ENCODE measurements at places on chromosomes 6 and 20.

DNA sequence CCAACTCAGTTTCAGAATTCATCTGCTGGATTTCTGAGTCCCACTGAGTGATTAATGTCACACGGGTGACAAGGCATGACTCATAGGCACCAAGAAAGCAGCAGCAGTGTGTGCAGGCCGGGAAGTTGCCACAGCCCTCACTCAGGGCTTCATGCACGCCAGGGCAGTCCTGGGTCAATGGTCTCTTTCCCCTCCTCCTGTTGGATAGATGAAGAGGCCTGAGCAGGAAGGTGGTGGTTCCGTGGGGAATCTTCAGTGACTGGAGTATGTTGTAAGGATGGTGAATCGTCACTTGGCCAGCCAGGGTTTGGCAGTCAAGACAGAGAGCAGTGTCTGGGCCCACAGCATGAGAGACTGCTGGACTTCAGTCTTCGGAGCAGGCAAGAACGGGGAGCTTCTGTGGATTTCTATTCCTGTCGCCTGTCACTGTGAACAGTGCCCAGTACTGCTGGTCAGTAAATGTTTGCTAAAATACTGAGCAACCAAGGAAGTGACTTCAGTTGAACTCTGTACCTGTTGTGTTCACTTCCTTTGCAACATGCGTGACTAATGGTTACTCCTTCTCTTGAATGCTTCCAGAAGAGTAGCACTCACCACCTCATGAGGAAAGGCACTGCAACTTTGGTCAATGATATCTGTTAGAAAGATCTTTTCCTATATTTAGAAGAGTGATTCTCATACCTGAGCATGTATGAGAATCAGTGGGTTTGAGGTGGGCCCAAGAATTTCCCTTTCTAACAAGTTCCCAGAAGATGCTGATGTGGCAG, 62.0 kb upstream of the CD93 start:
- DNase-seq, result no peak

DNA sequence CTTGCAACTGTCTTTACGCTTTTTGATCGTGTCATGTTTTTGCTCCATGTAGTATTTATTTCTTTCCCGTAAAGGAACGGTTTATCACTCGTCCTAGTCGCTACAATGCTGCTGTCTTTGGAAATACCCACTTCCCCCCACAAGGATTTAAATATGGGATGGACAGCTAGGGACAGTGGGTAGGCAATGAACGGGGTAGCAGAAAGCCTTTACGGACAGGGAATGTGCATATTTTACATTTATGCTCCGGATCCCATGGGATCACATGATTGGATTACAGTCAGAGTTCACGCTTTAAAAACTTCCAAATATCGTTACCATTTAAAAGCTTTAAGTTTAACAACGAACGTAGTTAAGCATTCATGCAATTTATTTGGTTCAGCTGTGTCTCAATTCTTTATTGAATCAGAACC, 1.2 kb downstream of the HIVEP1 start:
- DNase-seq, result no peak

- no peak for DNase-seq
Observed at GRCh38 chr6:33414592-33415271, 3.2 kb downstream of the CUTA start.

GRCh38 chr6:85449818-85450759, at the start of gene NT5E:
Gene NT5E (plus strand): TSS chr6:85450083. CDS start chr6:85450140, 57 bp downstream.
- DNase-seq, result no peak

GRCh38 chr6:27547157-27548075, 74.5 kb upstream of the ZNF184 start:
- no peak for DNase-seq

- peak; percentile 10 for DNase-seq
Observed at GRCh38 chr6:32529697-32530430, at the start of gene HLA-DRB5. Gene HLA-DRB5 (minus strand): TSS chr6:32530287. CDS start chr6:32530224, 63 bp downstream.

GRCh38 chr6:1029141-1029540, 282.8 kb upstream of the FOXQ1 start:
- no peak for DNase-seq

DNA sequence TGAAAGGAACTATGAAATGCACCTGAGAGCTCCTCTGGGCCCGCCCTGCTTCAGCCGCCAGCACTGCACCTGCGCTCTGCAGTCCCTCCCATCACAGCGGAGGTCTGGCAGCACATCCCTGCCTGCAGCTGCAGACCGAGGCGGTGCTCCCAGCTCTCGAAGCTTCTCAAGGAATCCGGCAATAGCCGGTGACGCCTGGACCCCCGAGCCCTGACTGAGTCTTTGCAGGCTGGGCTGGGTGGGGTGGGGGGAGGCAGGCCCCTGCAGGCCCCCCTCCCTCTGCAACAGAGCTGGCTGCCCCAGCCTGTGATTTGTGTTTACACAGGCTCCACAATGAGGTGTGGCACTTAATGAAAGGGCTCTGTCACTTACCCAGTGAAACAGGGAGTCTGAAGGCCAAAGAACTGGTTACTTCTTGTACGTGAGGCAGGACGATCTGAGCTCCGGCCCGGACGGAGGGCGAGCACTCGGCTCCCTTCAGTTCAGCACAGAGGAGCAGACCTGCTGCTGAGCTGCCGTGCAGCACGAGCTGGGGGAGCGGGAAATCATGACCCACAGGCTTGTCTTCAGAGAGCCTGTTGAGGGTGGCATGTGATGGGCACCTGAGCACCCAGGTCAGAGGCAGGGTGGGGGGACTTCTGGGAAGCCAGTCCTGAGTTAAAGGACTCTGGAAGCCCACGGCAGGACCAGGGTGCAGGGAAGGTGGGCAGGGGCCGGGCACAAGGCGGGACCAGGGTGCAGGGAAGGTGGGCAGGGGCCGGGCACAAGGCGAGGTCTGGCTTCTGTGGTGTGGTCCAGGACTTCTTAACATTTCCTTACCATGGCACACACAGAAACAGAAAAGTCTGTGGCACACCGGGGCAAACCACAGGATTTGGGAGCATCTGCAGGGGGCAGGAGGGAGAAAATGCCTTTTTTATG, 192.3 kb upstream of the THBS2 start:
- no peak for DNase-seq

DNA sequence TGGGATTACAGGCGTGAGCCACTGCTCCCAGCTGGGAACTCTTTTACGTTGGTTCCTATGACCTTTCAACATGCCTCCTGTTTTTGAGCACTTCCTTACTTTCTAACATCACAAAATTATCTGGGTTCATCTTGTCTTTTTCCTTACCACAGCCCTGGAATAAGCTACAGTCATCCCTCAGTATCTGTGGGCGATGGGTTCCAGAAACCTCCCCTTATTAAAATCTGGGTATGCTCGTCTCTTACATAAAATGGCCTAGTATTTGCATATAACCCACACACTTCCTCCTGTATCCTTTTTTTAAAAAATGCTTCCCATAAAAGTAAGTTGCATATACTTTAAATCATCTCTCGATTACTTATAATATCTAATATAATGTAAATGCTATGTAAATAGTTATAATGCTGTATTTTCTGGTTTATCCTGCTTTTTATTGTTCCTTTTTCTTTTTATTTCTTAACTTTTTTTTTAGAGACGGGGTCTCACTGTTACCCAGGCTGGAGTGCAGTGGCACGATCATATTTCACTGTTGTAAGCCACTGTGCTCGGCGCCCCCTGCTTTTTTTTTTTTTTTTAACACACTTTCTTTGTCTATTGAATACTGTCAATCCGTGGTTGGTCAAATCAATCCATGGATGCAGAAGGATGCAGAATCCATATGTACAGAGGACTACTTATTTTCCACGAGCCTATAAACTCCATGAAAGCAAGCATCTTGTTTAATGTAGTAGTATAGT, 9.2 kb downstream of the RPF2 start:
- no peak for DNase-seq

- peak; percentile 26 for DNase-seq
Observed at GRCh38 chr20:60055740-60056139, 97.5 kb downstream of the CDH26 start.

- DNase-seq, result no peak
Observed at GRCh38 chr6:127272576-127272975, 5.9 kb downstream of the RNF146 start.

GRCh38 chr6:137216106-137216505, 3.1 kb downstream of the IFNGR1 start:
- DNase-seq, result no peak

GRCh38 chr6:154218301-154218700, 138.3 kb downstream of the IPCEF1 start:
- DNase-seq, result no peak

- DNase-seq, result peak; percentile 26
Observed at GRCh38 chr6:44304282-44305199, 8.6 kb downstream of the AARS2 start.

- DNase-seq, result no peak
Observed at GRCh38 chr6:133198725-133199124, 42.4 kb upstream of the EYA4 start.

DNA sequence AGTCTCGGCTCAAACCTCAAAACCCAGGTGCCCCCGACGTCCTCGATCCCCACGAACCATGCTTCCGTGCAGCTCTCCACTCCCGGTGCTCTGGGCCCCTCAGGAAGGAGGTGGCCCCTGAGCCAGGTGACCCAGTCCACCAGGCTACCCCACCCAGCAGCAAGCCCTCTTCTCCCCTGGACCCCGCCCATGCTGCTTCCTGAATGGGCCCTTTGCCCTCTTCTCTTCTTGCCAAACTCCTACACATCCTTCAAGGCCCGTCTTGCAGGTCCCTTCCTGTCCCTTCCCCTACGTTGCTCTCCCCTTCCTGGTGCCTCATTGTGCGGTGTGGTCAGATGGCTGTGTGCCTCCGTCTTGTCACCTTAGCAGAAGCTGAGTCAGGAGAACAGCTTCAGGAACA, 3.4 kb upstream of the GATA5 start:
- no peak for DNase-seq

DNA sequence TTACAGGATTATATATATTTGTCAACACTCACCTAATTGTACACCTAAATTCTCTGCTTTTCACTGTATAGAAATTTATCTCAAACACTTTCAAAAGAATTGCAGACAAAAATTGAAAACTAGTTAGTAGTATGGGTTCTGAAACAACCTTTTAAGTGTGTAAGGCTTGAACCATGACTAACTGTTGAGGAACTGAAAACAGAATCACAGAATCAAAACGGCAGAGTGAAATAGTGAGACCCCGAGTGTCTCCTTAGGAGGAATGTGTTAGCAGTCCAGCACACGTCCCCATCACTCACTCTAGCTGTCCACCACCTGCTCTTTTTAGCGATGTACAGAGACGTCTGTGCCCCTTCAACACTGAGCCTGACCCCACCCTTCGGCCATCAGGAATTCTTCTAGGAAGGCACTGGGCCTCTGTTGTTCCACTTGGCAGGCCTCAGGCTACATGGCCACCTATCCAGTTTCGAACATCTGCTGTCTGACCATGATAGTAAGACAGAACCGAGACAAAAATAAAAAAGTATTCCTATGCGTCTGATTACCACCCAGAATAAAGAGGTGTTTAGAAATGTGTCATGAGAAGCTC, 227.4 kb downstream of the C6orf118 start:
- no peak for DNase-seq

DNA sequence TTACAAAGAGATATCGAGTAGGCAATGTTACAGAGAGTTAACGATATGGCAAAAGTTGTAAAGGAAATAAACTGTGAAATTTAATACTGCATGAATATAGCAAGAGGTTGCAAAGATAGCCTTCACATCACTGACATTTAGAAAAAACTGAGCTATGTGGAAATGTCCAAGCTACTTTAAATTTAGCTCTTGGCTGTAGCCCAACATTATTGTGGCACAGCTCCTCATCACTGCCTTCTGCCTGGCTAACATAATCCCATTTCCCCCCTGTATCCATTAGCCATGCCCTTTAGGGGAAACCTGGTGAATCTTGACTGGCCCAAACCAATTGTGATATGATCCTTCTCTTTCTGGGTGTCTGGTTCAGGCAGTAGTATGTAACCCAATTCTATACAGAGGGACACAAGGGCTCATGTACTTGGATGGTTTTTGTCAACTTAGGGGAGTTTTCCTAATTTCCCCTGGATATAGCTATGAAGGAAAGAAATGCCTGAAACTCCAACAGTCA, 115.4 kb downstream of the PFDN4 start:
- DNase-seq, result no peak

GRCh38 chr6:44771647-44772415, 384.3 kb downstream of the CDC5L start:
- no peak for DNase-seq

- peak; percentile 16 for DNase-seq
Observed at GRCh38 chr20:44650771-44651433, 597 bp downstream of the ADA start.

DNA sequence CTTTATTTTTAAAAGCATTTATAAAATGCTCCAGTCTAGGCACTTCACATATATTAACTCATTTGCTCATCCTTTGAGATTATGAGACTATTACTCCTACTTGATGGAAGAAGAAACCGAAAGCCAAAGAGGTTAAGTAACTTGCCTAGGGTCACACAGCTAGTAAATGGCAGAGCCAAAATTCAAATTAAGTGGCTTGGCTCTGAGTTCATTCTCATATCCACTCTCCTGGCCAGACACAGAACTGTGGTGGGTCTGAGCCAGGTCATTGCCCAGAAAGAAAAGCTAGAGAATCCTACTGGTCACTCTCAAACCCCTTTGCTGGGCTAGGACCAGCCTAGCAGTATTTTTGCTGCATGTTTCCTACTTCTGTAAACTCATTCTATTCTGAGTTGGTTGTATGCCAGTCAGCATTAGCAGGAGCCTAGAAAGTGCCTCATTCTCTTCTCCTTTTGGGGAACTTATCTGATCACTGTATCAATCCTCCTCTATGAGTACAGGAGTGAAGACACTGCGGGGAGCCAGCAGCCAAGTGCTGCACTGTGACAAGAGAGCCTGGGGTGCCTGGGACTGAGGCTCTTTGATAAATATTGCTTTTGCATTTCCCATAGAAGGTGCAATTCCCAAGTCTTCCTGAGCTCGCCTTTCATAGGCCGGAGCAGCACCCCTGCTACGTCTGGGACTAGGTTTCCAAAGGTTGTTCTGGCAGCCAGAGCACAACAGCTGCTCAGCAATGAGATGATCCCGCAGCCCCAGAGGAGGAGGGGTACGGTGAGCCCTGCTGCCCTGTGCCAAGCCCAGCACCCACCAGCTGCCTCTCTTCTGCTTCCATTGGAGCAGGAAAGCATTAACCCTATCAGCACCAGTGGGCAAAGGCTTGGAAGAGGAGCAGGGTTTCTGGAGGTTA, 728.3 kb downstream of the MAFB start:
- no peak for DNase-seq

DNA sequence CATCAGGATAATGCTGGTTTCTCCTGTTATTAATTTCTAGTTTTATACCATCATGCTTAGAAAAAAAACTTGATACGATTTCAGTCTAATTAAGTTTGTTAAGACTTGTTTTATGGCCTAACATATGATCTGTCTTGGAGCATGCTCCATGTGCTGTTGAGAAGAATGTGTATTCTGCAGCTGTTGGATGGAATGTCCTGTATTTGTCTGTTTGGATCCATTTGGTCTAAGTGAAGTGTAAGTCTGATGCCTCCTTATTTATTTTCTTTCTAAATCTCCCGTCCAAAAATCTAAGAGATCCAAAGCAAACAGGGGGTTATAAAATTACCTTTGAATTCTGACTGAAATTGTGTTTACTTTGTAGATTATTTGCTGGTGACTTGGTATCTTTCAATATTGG, 30.0 kb upstream of the PRND start:
- no peak for DNase-seq

GRCh38 chr6:157877573-157878438, 54.8 kb downstream of the SNX9 start:
- no peak for DNase-seq

Data from T-helper 17 cell (primary cell).